ENCODE measurements at places on chromosomes 16 and 17. TPM values are rescaled to one million over a fixed set of nuclear protein-coding genes. Genes with fewer than 3 reads are reported as not detected.

- no peak for DNase-seq
Measured at GRCh38 chr17:12078791-12079190, 58.1 kb downstream of the MAP2K4 start.

GRCh38 chr17:3043737-3044365 lies 19.6 kb downstream of the OR1D5 start:
- no peak for DNase-seq

DNA sequence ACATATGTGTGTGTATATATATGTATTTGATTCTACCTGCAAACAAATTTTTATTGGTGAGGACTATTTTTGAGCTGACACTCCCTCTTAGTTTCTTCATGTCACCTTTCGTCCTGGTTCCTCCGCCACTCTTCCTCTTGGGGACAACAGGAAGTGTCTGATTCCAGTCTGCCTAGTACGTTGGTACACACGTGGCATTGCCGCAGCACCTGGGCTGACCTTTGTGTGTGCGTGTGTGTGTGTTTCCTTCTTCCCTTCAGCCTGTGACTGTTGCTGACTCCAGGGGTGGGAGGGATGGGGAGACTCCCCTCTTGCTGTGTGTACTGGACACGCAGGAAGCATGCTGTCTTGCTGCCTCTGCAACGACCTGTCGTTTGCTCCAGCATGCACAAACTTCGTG lies 29.4 kb upstream of the CACNG5 start:
- no peak for DNase-seq

DNA sequence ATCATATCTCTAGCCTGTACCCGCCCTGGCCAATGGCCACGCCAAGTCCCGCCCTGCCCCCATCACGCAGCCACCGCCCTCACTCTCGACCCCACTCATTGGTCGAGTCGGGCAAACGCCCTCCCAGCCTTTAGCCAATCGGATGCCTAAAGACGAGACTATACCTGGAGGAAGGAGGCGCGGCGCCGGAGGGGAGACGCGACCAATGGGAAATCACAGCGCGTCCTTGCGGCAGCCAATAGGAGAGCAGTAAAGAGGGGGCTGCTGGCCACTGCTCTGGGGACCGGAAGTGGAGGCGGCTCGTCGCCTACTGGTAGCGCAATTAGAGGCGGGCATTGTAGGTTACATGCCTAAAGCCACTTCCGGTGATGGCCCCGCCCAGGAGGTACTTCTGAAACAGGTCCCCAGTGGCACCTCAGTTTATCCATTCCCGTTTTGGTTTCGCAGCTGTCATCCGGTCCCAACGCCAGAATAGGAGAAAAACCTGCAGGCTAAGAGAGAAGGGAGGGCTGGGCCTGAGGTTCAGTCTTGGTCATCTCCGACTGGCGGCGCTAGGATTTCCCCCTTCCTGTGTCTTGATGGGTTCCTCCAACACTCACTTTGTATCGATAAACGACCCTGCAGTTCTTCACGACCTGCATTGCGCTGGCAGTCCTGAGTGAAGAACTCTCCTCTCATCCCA lies 3.6 kb upstream of the MTMR4 start:
- DNase-seq, result peak; percentile 99

- no peak for DNase-seq
Measured at GRCh38 chr16:30397776-30398660, 2.8 kb downstream of the ZNF48 start.

GRCh38 chr17:35104844-35105450 lies 14.7 kb downstream of the RAD51D start:
- DNase-seq, result no peak

DNA sequence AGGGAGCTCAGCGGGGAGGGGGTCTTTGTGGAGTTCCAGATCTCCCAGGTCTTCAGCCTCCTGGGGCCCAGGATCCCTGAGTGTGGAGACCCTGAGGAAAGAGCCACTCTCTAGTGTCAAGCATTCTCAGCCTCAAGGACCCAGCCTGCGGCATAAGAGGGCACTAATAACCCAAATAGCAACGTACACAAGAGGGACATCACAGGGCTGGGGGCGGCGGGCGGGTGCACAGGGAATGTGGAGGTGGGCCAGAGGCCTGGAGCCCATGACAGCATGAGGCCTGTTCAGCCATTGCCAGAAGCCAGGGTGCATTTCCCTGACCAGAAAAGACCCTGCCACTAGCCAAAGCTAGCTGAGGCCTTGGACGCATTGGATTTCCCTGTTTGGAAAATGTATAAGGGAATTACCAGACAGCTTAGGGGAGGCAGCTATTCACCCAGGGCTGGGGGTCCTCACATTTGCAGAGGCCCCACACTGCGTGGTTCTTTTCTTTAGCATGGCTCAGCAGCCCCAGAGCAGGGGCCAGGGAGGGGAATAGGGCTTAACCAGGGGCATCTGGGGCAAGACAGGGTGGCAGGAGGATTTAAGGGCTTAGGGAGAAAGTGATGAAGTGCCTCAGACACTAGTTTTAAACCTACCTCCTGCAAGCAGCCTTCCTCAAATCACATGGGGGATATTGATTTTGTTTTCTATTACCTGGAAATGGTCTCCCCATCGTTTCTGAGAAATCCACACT lies 13.5 kb upstream of the ALOX15B start:
- DNase-seq, result no peak

GRCh38 chr17:83009414-83010205 lies 69.8 kb upstream of the METRNL start:
- DNase-seq, result no peak

DNA sequence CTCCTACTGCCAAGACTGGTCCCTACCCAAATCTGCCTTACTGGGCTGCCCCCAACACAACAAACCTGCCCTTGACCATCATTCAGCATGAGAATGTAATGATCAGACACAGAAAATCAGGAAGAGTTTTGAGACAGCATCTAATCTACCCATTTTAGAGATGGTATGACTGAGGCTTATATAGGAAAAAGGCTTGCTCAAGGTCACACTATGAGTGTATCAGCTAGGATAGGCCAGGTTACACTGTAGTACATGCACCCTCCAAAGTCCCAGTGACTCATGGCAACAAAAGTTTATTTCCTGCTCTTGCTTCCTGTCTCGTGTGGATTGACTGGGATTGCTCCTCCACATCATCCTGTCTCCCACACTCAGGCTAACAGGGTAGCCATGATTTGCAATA lies 27.9 kb downstream of the NLRC5 start:
- no peak for DNase-seq

DNA sequence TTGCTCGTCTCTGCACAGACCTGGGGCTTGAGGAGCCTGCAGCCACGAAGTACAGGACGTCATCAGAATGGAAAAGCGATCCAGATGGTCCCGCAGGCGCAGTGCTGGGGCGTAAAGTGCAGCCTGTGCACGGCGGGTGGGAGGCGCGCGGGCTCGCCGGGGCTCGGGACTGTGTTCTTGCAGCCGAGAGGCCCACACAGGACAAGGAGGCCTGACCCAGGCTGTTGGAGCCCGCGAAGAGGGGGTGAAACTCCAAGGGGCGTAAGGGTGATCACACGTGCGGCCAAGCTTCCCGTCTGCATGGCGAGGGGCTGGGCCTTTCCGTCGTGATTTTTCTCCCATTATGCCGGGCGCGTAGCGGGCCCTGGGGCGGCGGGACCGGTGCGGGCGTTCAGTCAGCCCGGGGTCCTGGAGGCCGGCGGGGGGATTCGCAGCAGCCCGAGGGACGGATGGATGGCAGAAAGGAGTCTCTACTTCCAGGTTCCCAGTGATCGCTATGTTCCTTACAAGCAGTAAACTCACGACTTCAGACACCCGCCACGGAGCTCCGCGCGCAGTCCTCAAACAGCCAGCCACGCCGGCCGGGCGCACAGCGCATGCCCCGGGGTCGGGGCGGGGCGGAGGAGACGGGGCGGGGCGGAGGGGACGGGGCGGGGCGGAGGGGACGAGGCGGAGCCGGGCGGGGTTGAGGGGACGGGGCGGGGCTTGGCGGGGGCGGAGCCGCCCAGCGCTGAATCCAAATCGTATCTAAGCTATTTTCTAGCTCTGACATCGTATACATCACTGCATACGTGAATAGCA lies 141.0 kb upstream of the KCNJ18 start:
- peak; percentile 83 for DNase-seq

GRCh38 chr17:80424261-80424660 lies 9.3 kb downstream of the ENDOV start:
- DNase-seq, result no peak

- no peak for DNase-seq
Measured at GRCh38 chr17:30226878-30227277, 8.6 kb downstream of the SLC6A4 start.

TRIM72 gene
- total RNA-seq, result 0.18 TPM

CHP2 gene
- 0.35 TPM for total RNA-seq

SMIM36 gene
- not detected for total RNA-seq

KRTAP4-9 gene
- total RNA-seq, result not detected

CNGB1 gene
- 15.2 TPM for total RNA-seq

TRPV3 gene
- 17.3 TPM for total RNA-seq

Data from dorsolateral prefrontal cortex (tissue), 122 donors.